Testis (tissue), 5 donors: ENCODE measurements at places on chromosomes 2 and 18.

DNA sequence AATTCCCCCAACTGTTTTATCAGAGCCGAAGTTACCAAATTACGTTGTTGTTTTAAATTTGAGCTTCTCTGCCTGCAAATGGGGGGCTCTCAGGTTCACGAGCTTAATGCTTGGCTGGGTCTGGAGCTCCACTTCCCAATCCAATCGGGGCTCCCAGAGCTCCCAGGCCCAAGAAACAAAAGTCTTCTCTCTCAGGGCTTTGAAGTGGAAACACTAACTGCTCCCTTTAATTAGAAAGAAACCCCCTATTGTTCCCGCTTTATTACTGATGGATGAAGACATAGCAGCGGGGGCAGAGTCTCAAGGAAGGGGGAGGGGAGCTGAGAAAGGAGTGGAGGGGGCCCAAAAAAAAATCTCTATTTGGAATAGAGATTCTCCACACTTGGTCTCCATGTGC is 15.6 kb upstream of the PKDCC start:
- DNase-seq: no peak

DNA sequence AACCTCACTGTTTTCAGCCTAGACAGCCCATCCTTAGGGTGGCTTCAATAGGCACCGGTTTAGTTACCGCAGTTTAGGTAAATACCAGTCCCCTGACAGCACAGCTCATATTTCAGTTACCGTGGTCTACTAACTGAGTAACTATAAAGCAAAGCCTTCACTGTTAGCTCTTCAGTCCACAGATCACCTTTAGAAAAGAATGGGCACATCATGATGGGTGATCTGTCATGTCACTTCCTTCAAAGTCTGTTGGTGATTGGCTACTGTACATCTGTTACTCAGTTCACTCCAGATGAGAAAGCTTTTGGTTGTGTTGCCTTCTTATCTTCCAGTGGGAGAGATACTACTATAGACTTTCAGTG is 21.0 kb downstream of the SLC20A1 start:
- no peak for DNase-seq

- no peak for DNase-seq
Observed at GRCh38 chr2:75140288-75140687, 59.0 kb downstream of the TACR1 start.

GRCh38 chr2:28342081-28342967 is 50.3 kb upstream of the FOSL2 start:
- DNase-seq: peak; percentile 80

DNA sequence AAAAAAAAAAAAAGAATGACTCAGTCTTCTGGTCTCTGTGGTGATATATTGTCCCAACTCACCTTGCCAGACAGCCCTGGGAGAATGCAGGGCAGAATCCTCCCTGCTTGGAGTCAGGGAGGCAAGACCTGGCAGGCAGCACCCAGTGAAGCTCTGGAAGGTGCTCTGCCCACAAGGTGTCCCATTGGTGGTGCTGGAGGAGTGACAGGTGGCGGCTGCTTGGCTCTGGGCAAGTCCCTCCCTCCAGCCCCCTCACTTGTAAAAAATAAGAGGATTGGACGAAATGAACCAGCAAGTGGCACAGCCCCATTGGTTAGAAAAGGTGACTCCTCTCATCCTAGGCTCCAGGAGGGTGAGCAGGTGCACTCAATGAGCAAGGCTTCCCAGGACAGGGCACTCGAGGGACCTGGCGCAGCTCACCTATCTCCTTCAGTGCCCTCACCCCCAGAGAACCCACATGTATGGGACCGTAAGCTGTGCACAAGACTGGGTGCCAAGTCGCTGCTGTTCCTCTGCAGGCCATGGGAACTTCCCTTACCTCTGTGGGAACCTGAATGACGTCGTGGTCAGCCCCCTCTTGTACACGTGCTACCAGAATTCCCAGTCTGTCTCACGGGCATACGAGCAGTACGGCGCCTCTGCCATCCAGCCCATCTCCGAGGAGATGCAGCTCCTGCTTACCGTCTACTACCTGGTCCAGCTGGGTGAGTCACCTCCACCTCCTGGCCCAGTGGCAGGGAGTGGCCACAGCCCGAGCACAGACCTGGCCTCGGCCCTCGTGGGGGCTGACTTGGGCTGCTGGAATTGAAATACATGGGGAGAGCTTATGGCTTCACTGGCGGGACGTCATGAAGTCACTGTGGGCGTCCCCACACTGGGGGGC is 54.6 kb downstream of the GREB1 start:
- DNase-seq: no peak

DNA sequence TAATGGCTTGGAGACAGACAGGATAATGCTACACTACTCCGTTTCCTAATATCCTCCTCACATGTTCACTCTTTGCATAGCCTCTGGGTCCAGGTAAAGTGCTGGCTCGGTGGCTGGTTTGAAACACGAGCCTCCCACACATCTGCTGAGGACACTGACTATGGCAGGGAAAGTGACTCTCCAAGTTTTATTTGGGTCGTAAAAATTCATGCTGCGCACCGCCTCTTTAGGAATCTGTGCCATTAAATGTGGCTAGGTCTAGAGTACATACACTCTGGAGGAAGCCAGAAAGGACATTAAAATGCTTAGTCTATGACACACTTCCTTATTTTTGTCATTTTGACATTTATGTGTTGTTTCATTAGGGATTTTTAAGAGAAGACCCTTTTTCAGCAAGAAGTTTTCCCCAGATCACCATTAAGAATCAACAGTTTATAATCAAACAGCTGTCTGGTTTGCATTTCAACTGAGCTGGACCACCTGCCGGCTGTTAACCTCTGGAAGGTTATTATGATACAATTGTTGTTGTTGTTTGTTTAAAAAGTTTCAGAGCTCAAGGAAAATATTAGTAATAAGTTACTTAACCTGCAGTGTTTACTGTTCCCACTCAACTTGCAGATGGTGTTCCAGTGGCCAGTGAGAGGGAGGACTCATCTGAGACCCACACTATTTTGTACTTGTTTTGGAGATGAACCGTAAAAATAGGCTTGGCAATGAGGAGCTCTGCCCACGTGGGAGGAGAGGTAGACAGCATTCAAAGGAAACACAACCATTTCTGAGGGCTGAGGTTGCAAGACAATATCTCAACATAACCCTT is 443.3 kb upstream of the MEIS1 start:
- DNase-seq: no peak

- DNase-seq: no peak
Observed at GRCh38 chr2:81858998-81859397, 1554.4 kb upstream of the LRRTM1 start.

- DNase-seq: peak; percentile 14
Observed at GRCh38 chr2:145914716-145915115, 1394.8 kb upstream of the ZEB2 start.

DNA sequence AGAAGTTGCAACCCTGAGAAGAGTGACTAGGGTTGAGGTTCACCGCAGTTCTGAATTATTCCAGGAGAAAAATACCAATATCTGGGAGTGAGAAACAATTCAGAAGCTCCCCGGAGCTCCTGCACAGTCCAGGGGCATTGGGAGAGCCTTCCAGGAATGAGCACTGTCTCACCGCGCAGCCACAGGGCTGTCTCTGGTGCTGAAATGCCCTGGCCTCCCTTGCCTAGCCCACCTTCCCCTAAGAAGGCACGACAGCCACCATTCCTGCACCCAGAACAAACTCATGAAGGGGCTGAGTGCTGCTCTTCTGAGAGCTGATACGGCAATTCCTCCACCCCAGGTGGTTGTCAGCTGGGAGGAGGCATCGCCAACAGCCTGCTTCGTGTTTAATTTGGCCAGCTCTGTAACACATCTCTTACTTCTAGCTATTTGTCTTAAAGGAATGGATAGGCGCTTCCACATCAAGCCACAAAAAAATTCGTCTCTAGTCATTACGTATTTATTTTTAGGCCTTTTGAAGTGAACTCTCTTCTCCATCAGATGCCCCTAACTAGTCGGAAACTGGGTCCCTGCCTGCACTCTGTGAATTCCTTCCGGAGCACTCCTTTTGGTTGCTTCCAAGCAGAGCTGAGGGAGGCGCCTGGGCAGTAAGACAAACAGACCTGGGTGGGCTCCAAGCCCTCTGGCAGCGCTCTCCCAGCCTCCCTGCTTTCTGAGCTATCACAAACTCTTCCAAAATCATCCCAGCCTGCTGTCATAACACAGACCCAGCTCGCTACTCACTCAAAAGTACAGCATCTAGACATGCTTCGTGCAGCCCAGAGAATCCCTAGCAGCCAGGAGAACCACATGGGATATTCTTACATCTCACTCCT is 120.5 kb upstream of the CCDC68 start:
- DNase-seq: no peak
